Fibroblast of skin of abdomen (primary cell): ENCODE measurements at places on chromosomes 7 and 10.
A peak's percentile ranks its signal among the peaks of the same experiment; 100 is the strongest.

GRCh38 chr10:127013211-127013656 is 108.0 kb downstream of the DOCK1 start:
- DNase-seq, result no peak

DNA sequence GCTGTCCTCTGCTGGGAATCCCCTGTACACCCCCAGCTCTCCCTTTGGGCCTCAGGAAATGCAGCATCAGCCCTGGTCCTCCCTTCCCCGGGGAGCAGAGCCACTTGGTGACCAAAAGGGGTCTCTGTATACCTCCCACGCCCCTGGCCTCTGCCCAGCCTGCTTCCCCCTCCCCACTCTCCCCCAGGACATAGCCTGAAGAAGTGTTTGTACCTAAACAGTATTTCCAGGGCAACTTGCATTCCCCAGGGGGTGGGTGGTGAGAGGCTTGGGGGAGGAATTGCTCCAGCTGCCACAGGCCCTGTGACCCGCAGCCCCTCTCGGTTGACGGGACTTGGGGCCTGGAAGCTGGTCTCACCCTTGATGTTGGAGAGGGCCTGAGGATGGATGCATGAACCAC is 39.3 kb downstream of the TMEM270 start:
- peak; percentile 31 for DNase-seq

- DNase-seq, result peak; percentile 47
Observed at GRCh38 chr7:111803015-111803758, 240.9 kb upstream of the IMMP2L start.

DNA sequence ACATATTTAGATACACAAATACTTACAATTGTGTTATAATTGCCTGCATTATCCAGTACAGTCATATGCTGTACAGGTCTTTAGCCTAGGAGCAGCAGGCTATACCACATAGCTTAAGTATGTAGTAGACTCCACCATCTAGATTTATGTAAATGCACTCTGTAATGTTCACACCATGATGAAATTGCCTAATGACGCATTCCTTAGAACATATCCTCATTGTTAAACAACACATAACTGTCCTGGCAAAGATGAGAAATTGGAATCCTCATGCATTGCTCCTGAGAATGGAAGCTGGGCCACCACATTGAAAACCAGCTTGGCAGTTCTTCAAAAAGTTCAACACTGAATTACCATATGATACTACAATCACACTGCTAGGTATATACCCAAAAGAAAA is 1002.8 kb upstream of the CELF2 start:
- DNase-seq, result peak; percentile 65

DNA sequence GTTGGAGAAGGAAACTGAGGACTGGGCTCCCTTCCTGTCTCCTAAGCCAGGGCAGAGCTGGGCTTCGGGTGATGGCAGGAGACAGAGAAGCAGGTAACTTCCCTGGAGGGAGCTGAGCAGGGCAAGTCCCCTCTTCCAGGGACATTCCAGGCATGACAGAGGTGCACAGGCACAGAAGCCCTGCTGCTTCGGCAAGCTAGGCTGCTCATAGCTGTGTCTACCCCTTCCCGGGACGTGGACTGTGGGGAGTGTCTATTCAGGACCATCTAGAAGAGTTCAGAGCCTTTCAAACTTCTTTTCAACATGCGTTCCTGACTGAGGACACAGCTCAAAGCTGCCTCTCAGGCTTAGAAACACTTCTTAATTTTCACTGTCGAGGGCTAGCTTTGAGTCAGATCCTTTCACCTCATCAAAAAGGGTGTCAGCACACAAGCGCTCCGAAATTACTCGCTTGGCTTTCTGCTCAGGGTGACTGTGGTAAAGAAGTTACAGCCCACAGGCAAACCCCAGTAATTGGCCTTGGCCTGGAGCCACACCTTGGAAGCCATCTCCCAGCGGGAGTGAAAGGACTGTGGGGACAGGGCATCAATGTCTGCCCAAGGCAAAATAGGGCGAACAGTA is 63.7 kb upstream of the STEAP1B start:
- no peak for DNase-seq

DNA sequence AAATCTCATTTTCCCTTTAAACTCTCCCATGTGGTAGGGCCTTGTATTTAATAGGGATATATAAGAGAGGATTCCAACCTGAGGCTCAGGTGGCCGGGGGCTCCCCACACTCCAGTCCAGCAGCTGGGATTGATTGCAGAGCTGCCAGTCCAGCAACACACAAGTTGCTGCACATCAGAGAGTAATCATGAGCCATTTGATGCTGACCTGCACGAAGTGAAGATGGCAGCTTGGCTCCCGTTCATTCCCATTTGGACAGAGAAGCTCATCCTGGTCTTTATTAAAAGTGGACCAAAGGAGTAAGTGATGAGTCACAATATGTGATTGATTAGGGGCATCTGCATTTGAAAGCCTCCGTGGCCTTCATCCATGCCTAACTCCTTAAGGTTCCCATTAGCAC is 202.4 kb downstream of the PLXNA4 start:
- no peak for DNase-seq

- peak; percentile 47 for DNase-seq
Observed at GRCh38 chr7:16644636-16645592, 640 bp downstream of the ANKMY2 start.

DNA sequence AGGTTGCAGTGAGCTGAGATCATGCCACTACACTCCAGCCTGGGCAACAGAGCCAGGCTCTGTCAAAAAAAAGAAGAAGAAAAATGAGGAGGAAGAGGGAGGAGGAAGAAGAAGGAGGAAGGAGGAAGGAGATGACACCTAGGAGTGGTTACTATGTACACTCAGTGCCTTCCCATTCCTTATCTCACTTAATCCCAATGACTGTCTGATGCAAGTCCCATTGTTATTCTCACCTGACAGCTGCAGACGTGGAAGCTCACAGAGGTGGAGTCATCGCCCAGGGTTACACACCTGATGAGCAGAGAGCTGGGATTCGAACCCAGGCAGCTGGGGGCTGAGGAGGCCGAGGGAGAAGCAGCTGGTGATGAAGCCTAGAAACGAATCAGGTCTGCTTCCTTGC is 258.8 kb downstream of the SNX10 start:
- no peak for DNase-seq

DNA sequence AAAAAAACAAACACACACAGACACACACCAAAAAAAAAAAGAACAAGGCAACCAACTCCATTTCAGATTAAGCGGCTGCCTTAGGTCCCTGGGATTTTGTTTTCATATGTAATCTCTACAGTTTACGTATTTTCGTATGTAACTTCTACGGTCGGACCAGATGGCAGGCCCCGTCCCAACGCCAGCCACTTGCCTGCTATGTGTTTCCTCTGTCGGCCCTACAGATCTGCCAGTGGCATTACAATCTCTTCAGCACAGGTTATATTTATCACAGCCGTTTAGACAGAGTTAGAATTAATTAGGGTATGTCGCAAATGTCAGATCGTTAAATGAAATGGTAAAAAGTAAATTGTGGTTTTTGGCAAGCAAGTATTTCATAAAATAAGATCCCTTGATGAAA is 99.3 kb downstream of the DNAJB6 start:
- no peak for DNase-seq

DNA sequence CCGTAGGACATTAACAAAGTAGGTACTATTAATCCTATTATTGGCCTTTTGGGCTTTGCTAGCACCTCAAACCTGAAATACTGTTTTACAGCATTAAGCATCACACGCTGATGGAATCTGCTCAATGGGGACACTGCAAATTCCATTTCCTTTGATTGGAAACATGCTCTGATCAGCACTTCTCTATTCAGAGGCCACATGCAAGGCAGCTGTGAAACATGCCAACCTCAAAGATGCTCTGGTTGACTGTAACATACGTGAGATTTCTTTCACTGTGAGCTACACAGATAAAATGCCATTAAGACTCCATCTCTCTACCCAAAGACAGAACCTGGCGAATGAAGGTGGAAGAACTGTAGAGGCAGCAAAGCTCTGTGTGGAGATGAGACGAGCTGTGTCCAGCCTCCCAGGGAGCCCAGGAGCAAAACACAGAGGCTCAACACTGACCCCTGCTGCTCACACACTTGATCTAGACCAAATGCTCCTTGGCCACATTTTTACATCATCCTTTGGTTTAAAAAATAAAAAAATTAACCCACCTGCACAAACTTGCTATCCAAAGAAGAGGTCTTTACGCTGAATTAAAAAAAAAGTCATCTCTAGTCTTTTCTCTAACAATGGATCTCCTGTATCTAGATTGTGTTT is 8.0 kb downstream of the RSU1 start:
- peak; percentile 21 for DNase-seq

GRCh38 chr7:29976266-29976665 is 13.3 kb downstream of the SCRN1 start:
- DNase-seq, result no peak

DNA sequence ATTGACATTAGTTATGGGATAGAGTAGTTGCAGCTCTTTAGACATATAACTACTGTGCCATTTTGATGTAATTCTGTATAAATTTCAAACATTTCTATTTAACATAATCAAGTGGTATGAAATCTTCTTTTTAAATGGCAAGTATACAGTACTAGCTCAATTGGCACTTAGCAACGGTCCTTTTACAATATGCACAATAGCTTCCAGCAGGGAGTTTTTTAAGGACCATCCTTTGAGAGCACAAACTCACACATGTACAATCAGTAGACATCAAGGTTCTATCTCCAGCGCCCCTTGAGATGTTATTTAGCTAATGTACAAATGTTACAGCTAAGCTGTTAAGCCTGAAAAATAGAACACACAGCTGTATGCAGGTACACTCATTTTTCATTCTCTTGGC is 480.7 kb downstream of the TFEC start:
- no peak for DNase-seq

- no peak for DNase-seq
Observed at GRCh38 chr10:1475771-1476454, 261.4 kb downstream of the ADARB2 start.

GRCh38 chr10:132347211-132347930 is 15.4 kb downstream of the LRRC27 start:
- DNase-seq, result no peak

DNA sequence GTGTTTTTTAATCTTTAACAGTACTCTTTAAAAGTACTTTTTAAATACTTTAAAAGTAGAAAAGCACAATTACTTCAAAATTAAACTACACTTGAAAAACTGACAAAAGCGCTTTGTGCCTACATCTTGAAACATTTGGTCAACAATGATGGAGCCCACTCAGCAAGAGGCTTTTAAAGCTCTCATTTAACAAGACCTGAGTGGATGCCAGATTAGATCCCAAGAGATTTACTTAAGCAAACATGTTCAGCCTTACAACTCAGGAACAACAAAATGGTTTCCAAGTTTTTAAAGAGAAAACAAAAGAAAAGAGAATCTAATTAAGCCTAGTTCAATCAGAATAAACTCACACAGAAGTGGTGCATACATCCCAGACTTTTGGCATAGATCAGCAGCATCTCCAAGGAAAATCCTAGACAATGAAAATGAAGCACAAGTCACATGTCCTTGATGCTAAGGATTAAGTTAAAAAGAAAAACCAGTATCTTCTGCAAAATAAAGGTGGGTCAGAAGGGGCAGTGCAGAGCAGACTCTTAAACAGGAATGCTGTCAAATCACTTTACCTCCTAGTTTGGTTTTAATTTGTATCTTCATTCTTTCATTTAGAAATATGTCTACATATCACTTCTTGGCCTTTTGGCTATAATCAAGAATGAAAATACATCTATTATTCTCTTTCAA is 26.2 kb downstream of the HIBADH start:
- no peak for DNase-seq

DNA sequence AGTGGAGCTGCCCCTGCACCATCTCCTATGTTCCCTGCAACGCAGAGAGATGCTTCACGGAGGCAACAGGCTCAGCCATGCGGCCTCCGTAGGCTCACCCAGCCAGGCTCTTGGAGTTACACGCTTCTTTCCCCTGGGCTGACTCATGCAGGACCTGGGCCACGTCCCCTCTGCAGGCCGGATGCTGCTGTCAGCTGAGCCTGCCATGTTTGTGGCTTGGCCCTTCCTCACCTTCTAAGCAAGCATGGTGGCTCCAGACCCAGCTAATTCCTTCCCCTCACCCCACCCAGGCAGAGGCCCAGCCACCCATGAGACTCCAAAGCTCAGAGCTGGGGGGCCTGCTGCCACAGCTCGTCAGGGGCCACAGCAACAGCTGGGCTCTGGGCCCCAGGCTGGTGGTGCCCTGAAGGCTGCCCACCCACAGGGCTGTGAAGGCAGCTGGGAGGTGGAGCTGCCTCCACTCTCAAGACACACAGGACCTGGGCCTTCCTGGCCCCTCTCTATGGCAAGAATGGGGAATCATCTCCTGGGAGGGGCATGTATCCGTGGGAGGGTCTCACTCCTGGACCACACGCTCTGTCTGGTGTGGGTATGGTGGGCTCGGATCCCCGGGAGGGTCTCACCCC is 219.6 kb downstream of the ELFN1 start:
- peak; percentile 55 for DNase-seq

DNA sequence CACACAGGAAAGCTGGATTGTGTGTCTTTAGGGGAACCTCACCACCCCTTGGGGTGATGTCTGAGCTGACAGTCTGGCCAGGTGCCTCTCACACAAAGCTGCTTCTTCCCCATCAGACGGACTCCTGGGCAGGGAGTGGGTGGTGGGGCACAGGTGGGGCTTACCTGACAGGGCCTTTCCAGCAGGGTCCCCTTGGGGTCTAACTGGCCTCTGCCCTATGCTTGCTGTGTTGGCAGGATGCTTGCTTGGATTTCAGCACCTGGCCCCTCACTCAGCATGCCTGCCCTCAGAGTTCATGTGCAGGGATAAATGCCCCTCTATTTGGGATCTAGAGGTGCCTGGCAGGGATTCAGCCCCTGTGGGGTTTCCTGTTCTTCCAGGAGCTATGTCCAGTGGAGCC is 496.9 kb upstream of the ZMIZ1 start:
- DNase-seq, result no peak

- DNase-seq, result no peak
Observed at GRCh38 chr7:44075296-44076075, 6.8 kb downstream of the POLM start.

GRCh38 chr7:5638994-5639393 is 142.5 kb downstream of the RNF216 start:
- peak; percentile 31 for DNase-seq

- no peak for DNase-seq
Observed at GRCh38 chr10:13830385-13830784, 243.6 kb downstream of the PRPF18 start.

DNA sequence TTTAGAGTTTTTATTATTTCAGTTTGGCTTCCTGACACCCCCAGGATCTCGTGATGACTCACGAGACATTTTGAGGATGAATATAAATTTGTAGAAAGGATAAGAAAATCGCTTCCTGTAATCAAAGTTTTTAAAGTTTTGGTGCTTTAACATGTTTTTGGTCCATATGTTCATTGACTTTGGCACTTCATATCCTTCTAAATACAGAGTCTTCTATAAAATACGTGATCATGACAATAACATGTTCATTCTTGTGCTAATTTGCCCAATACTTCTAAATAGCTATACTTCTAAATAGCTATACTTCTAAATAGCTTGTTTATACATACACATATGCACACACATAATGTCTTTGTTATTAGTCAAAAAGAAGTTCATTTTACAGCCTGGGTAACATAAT is 341.9 kb downstream of the PLXDC2 start:
- DNase-seq, result no peak

DNA sequence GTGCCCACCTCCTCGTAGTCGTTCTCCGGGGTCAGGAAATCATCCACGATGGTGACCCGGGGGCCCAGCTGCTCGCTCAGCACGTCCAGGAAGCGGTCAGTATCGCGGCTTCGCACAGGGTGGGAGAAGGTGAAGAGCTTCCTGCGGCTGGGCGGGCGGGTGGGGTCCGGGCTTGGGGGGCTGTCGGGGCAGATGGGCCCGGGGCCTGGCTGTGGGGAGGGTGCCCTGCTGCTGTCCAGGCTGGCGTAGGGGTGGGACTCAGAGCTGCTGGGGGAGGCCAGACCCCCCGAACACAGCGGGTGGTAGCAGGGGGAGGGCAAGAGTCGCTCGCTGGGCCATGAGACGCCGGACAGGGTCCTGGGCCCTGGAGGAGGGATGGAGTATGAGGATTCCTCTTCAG is 42.3 kb downstream of the GRID2IP start:
- DNase-seq, result no peak
